ENCODE measurements at places on chromosomes 7 and 10.
A peak's percentile ranks its signal among the peaks of the same experiment; 100 is the strongest.

DNA sequence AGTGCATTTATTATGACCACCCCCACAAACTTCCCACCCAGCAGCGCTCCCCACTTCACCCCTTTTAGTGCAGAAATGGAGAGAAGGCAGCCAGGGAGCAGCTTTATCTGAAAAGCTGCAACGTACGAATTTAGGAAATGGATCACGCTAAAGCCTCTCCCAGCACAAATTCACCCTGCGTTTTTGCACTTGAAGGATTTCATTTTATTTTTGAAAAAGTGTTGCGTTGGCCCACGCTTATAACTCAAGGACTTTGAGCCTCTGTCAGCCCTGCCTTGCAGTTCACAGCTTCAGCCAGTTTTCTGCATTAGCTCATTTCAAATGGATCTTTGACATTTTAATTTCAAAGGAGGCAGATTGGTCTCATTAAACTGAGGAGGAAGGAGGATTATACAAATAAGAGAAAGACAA lies 556.1 kb downstream of the KCNMA1 start:
- DNase-seq, result no peak

GRCh38 chr7:35550831-35551230 lies 144.1 kb downstream of the HERPUD2 start:
- no peak for DNase-seq

GRCh38 chr10:58622246-58622645 lies 109.6 kb downstream of the BICC1 start:
- no peak for DNase-seq

- DNase-seq, result no peak
Measured at GRCh38 chr10:52782554-52782953, 10.0 kb upstream of the MBL2 start.

GRCh38 chr10:106183041-106183440 lies 981.5 kb downstream of the SORCS1 start:
- DNase-seq, result no peak

GRCh38 chr7:94431176-94431575 lies 36.5 kb downstream of the COL1A2 start:
- no peak for DNase-seq

GRCh38 chr7:40162516-40162915 lies 27.7 kb downstream of the SUGCT start:
- DNase-seq, result no peak

DNA sequence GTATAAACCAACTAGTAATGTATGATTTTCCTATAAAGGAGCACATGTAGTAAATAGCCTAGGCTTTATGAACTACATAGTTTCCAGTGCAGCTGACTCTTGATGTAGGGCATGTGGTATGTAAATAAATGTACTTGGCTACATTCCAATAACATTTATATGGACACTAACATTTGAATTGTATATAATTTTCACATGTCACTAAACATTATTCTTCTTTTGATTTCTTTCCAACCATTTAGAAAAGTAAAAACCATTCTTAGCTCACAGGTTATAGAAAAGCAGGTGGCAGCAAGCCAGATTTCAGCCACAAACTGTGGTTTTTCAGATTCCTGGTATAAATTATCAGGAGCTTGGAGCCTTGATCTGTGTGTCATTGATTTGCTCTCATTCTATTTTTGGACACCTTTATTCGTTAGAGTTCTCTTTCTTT lies 1182.0 kb downstream of the CNTNAP2 start:
- no peak for DNase-seq

- DNase-seq, result no peak
Measured at GRCh38 chr10:33136271-33136670, 178.2 kb upstream of the ITGB1 start.

DNA sequence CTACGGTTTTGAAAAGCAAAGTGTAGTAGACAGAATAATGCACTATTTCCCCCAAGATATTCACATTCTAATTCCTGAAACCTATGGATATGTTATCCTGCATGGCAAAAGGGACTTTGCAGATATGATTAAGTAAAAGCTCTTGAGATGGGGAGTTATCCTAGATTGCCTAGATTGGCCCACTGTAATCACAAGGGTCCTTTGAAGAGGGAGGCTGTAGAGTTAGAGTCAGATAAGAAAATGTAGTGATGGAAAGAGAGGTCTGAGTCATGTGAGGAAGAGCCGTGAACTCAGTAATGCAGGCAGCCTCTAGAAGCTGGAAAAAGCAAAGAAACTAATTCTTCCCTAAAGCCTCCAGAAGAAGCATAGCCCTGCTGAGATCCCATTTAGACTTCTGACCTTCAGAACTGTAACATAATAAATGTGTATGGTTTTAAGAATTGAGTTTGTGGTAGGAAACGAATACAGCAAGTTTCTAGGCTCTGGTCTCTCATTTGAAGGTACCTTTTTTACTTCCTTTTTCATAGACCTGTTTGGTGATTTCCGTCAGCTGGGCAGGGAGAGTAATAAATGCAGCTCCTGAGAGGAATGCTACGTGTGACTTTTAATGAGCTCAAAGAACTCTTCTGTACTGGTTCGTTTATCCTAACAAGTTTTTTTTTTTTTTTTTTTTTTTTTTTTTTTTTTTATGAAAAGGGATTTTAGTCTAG lies 41.9 kb upstream of the NXPH1 start:
- DNase-seq, result no peak

DNA sequence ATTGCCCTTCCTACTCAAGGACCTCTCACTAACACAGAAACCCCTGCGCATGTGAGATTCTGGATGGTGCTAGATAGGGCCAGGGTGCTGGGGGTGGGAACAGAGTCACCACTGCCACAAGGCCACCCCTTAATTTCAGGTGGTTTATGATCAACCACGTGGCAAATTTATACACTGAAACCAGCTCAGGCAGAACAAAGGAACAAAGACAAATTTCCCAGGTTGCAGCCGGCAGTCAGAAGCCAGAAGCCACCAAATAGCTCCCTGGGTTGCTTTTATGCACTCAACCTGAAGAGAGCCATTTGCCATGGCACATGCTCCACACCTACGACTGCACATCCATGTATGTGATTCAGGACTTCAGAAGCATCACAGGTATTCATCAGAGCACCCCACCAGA lies 2.5 kb downstream of the VOPP1 start:
- DNase-seq, result no peak

DNA sequence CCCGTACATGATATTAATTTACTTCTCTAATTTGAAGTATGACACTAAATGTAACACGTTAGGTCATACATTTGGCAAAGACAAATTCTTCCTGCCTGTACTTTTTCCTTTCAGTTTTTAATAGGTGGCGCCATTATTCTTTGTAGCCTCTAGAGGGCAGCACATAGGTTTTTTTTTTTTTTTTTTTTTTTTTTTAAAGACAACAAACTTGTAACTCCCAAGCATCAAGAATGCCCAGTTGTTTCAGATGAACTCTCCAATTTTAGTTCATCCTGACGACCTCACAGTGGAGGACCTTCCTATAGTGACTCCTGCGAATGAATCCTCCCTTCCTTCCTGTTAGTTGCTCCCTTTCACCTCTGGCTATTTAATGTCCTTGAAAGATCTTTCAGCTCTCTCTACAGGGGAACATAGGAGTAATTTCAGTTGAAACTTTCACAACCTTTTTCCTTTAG lies 139.3 kb upstream of the HDAC9 start:
- DNase-seq, result peak; percentile 93

DNA sequence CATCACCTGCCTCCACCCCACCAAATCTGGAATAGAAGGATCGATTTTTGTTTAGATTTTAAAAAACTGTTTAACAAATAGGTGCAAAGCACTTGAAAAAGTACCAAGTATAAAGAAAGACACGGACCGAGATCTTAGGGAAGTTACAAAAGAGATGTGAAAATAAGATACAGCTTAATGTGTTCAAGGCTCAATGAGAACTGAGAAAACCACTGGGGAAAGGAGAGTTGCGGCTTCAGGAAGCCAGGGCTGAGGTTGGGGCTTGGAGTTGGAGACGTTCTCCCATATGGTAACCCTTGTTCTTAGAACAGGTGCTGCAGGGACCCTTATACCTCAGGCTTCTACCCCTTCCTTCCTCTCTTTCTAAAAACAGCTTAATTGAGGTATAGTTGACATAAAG lies 140.2 kb downstream of the FANK1 start:
- no peak for DNase-seq

DNA sequence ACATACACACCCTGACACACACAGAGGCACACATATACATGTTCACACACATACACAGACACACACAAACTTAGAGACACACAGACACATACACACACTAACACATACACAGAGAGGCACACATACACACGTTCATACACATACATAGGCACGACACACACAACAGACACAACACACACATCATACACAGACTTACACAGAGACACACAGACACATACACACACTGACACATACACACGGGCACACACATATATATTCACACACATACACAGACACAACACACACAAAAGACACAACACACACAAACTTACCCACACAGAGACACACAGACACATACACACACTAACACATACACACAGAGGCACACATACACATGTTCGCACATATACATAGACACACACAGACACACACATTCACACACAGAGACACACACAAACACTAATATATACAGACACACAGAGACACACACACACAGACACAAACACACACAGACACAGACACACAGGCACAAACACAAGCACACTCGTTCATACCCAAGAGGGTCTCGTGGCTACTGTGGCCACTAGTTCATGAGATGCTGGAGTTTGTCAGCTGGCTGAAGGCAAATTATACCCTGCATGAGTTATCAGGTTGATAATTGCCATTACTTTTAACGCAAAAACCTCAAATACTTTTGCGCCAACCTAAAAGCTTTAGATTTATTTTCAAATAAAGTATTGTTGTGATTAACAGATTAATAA lies 17.7 kb upstream of the KLF6 start:
- no peak for DNase-seq

DNA sequence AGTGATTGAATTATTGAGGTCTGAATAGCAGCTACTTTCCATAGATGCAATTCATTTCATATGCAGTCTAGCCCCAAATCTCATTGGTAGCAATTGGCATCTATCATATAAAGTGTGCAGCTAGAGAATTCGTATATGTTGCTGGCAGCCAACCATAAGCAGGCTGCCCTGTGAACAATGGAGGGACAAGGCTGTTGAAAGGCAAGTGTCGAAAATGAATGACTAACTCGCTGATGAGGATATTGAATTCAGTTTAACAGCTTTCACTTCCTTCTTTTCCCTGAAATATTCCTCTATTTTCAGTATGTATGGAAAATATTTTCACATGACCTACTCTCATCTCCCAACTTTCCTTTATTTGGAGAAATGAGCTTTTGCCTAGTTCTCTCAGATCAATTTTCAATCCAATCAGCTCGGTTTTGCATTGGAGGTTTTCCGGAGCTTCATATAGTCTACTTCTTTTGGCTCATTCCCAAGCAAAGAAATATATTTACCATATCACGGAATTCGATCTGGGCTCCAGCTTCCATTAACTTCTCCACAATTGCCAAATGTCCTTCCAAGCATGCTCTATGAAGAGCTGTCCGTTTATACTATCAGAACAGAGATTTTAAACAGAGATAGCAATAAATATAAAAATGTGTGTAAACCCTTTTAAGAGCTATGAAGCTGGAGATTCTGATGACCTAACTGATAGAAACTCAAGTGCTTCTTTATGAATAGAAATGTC lies 3.5 kb downstream of the ANKRD1 start:
- DNase-seq, result peak; percentile 26

- DNase-seq, result no peak
Measured at GRCh38 chr10:52322936-52323335, 8.9 kb downstream of the DKK1 start.

DNA sequence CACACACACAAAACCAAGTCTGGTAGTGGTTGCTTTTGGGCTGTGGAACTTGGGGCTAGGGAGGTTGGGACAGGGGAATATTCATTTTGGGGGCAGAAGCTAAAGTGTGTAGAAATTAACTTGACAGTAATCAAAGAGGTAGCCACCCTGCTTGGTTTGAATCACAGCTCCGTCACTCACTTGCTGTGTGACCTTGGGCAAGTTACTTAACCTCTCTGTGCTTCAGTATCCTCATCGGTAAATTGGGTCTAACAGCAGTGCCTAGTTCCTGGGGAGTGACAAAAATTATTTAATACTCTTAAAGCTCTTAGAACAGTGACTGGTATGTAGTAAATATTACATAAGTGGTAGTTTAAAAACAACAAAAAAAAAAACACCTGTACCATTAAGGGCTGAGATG lies 489.8 kb downstream of the SDK1 start:
- DNase-seq, result no peak

GRCh38 chr10:116602648-116603400 lies 12.1 kb downstream of the PNLIPRP1 start:
- DNase-seq, result no peak

GRCh38 chr10:74186678-74187077 lies 35.7 kb downstream of the ADK start:
- no peak for DNase-seq

DNA sequence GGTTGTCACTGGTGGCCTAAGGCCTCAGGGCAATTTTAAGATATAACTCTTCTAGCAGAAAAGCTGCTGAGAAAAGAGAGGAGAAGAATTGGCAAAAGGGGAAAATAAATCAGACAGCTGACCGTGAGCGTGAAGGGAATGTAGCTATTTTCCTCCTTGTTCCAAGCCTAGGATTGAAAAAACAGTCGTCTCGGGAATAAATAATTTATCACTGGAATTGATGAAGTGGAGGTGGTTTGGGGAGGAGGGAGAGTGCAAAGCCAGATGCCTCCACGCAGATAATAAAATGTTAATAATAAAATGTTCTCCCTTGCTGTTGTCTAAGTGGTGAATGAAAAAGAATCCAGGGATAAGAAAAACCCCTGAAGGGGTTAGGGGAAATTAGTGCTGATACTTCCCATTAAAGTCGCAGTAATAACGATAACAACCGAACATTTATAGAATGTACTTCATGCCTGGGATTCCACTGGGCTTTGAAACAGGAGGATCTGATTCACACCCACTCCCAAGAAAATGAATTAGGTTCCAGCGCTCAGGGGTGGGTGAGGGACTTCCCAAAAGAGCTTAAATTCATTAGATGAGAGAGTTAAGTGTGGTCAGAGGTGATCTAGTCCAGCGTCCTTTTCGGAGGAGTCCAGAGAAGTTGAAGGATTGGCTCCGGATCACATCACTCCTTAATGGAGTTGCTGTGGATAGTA lies 27.3 kb downstream of the BAMBI start:
- DNase-seq, result no peak

DNA sequence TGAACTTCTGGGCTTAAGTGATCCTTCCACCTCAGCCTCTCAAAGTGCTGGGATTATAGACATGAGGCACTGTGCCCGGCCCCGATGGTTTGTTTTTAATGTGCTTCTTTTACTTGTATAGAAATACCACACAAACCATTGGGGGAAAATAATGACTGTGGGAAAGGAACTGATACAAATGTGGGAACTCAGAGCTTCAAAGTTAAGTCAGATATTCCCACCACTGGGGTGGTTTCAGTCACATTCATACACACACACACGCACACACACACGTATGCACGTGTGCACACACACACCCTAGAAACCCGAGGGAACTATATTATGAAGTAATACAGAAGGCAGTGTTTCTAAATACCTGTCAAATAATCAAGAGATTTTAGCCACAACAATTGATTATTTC lies 17.0 kb downstream of the CPA4 start:
- DNase-seq, result no peak

DNA sequence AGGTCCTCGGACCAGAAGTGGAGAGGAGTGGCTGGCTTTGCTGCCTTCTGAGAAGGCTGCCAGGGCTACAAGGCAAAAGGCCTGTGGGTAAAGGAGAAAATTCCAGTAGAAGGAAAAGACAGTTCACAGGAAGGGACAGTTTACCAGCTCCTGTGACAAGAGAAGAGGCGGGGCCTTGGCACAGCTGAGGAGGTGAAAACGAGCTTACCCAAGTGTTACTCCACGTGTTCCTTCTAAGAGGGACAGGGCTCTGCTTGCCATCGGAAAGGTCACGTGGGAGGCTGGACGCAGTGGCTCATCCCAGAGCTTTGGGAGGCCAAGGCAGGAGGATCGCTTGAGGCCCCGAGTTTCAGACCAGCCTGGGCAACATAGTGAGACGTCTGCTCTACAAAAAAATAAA lies 129.4 kb upstream of the ZNF746 start:
- DNase-seq, result no peak

Data from suppressor macrophage treated with lipopolysaccharide for 1 hour (primary cell).